ENCODE measurements at places on chromosomes 5 and 9.

DNA sequence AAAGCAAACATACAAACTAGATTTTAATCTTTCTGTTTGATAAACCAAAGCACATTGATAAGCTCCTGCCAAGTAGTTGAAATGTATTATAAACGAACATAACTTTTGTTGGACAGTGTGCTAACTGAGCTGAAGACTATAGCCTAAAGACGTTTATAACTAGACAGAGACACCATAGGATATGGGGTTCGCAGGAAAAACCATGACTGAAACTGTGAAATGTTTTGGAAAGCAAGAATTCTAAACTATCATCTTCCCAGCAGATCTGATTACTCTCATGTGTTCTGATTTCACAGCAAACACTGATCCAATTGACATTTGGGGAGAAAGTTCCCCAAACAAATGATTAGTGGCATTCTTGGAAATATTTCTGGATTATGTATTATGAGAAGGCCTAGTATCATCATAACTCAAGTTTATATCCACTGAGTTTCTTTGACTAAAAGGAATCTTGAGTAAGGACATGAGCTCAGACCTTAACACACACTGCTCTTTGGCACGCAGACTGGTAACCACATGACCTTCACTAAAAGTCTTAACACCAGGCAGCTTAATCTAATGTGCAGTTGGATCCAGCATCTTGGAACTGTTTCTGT is 375.2 kb downstream of the ZNF608 start:
- no peak for DNase-seq

GRCh38 chr5:127014573-127014972 is 15.8 kb downstream of the MARCHF3 start:
- DNase-seq: no peak

DNA sequence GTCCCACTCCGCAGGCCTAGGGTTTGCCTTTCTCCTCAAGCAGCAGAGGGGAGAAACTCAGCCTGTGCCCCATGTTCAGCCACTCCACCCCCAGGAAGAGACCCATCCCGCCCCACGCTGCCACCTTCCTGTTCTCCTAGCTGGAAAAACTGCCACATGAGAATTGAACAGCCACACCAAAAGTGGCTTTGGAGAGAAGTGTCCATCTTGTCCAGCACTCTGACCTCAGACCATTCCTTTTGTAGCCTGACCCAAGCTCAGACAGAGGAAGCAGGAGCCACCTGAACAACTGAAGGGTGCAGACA is 8.3 kb upstream of the SLC25A48 start:
- DNase-seq: no peak

- no peak for DNase-seq
These were observed 92.5 kb upstream of the ITGA2 start for GRCh38 chr5:52896534-52897237.

GRCh38 chr9:13598738-13599137 is 319.2 kb upstream of the MPDZ start:
- DNase-seq: no peak

- peak; percentile 1 for DNase-seq
These were observed 26.6 kb upstream of the ABLIM3 start for GRCh38 chr5:149114403-149115312.

GRCh38 chr5:174294891-174295620 is 249.6 kb downstream of the NSG2 start:
- no peak for DNase-seq

GRCh38 chr5:165135565-165135964 is 1630.1 kb downstream of the MAT2B start:
- DNase-seq: no peak

- DNase-seq: no peak
These were observed 65.1 kb upstream of the CCDC152 start for GRCh38 chr5:42691413-42691937.

DNA sequence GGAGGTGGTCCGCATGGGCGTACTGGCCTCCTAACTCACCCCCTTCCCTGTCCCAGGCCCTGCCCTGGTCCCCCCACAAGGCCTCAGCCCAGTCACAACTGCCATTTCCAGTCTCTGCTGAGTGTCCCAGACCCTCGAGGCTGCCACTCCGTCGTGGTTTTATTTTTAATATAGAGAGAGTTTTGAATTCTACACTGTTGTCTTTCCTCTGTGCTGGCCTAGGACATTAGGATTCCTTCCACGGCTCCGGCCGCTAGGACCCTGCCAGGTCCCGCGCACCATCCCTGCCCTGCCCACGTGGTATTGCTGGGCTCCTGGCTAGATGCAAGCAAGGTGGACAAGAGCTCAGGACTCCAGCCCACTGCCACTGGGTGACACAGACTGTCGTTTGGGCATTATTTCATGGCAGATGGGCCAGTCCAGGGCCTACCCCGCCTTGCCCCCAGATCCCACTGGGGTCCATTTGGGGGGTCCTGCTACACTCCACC is 53.3 kb downstream of the SAR1B start:
- no peak for DNase-seq

DNA sequence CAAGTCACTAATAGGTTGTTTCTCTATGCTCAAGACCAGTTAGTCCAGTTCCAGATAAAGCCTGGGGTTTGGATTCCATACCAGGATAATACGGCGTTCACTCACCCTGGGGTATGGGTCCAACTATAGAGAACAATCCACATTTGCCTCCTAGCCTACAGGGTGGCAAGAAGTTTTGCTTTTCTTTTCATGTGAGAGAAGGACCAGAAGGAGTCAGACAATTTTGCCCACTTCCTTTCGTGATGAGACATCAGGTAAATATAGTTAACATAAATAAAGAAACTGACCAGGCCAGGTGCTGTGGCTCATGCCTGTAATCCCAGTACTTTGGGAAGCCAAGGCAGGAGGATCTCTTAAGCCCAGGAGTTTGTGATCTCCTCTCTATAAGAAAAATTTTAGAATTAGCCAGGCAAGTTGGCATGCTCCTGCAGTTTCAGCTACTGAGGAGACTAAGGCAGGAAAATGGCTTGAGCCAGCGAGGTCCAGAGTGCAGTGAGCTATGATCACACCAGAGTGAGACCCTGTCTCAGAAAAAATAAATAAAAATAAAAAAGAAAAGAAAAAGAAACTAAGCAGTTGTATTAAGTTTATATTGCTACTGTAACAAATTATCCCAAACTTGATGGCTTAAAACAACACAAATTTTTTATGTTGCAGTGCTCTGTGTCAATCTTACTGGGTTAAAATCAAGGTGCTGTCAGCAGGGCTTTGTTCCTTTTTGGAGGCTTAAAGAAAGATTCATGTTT is 7.5 kb upstream of the REEP5 start:
- DNase-seq: no peak

Measured in NCI-H2107 (cell line).